ENCODE measurements at places on chromosomes 11 and 22.

GRCh38 chr11:24043842-24044241, 453.0 kb upstream of the LUZP2 start:
- no peak for DNase-seq

DNA sequence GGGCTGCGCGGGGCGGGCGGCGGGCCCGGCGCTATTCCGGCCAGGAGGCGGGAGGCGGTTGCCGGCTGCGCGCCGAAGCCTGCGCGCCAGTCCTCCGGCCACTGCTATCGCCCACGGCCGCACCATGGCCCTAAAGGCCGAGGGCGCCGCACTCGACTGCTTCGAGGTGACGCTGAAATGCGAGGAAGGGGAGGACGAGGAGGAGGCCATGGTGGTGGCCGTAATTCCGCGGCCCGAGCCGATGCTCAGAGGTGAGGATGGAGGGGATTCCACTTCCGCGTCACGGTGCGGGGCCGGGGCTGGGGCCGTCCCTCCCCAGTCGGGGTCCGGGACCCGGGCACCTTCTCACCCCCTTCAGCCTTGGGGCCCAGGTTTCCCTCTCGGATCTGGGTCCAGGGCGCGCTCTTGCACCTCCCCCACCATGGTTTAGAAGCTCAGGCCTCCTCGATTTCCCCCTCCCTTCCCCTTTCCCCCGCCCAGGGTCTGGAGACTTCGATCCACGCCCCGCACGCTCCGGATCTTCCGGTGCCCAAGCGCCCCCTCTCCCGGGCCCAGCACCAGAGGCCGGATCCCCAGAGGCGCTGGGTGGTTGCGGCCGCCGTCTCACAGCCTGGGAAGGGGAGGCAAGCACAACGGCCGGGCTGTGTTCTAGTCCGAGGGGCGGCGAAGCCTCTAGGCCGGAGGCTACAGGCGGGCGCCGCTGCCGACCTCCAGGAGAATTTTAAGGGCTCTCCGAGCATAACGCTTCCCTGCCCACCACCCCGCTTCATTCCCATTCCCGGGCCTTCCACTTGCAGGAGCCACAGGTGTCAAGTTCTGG, 517 bp downstream of the SPINDOC start:
- DNase-seq: peak; percentile 75

DNA sequence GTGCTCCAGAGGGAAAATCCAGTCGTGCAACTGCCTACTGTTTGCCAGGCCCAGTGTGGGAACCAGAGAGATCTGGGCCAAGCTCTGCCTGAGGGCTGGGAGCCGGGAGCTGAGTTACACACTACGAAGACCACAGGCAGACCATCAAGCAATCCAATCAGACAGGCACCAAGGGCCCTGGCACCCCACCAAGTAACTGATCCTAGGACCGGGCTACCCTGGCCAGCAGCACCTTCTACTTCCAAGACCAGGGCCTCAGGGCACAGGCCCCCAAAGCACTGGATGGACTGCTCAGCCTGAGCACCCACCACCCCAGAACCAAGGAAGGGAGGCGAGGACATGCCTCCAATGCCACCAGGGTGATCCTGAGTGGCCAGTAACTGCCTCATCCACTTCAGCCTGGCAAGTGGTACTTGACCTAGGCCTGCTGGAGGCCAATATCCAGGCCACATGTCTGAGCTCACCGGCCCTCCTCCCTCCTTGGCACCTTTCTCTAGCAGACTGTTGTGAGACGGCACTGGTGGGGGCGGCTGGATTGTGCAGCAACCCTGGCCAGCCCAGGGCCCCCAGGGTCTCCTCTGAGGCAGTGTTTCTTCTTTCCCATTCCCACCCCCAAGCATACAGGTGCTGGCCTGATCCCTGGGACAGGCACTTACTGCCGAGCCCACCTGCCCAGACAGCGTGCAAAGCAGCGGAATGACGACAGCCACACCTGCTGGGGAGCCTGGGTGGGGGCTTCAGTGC, 20.7 kb upstream of the ARFGAP3 start:
- DNase-seq: no peak

DNA sequence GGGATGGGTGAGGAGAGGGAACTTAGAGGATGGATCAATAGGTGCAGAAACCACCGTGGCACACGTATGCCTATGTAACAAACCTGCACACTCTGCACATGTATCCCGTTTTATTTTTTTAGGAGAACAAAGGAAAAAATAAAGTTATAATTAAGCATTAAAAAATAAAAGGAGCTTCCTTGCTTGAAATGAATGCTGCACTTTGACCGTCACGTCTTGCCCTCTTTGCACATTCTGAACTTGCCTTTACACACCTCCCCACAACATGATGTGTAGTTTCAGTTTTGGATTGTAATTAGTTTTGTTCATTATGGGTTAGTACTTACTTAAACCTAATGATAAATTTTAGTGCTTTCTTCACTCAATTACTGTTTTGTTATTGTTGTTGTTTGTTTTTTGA, 3.1 kb upstream of the CSRP3 start:
- no peak for DNase-seq

GRCh38 chr22:50035976-50036724, 21.9 kb downstream of the TTLL8 start:
- DNase-seq: no peak

DNA sequence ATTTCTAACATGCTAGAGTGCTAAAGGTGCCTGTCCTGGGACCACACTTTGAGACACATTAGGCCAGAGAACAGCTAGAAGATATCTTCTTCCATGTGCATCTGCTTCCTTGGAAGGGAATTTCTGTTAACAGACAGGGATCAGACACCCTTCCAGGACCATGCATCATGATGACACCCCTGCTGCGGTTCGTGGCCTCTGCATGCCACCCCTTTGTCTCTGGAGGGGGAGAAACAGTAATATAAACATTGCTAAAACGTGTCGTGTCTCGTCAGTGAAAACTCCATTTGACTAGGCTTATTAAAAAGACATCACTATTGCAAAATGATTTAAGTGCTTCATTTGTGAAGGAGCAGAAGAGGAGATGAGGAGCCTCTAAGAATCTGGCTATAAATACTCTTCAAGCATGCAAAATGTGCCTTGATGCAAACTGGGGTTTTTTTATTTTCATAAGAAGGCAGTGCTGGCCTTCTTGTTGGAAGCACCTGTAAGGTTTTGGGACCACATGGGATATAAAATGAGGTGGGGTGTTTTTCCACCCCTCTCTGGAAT, 141.6 kb downstream of the MYO18B start:
- DNase-seq: no peak

GRCh38 chr22:23306438-23306921, 126.2 kb downstream of the BCR start:
- no peak for DNase-seq

Measured in WERI-Rb-1 (cell line).